ENCODE measurements at places on chromosomes 3 and 15.

- DNase-seq: no peak
Measured at GRCh38 chr15:33074942-33075341, 119.6 kb downstream of the FMN1 start.

DNA sequence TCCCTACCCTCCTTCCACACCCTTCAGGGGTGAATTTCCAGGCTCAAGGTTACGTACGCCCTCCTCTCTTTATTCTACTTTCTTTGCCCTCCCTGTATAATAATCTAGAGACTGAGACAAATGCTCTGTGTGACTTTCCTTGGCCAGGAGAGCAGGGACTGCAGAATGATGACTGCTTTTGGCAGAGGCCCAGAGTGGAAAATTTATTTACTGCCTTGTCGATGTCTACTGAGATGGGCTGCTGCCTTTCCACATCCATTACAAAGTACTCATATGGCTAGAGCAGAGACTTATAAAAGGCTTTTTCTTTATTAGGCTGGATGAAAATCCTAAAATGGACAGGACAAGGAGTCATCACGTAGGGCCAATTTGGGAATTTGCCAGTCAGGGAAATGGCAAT, 576.2 kb downstream of the TUSC7 start:
- no peak for DNase-seq

GRCh38 chr15:77017091-77017660, 22.2 kb downstream of the PSTPIP1 start:
- DNase-seq: no peak

GRCh38 chr3:8622873-8623691, 21.5 kb downstream of the SSUH2 start:
- DNase-seq: no peak

DNA sequence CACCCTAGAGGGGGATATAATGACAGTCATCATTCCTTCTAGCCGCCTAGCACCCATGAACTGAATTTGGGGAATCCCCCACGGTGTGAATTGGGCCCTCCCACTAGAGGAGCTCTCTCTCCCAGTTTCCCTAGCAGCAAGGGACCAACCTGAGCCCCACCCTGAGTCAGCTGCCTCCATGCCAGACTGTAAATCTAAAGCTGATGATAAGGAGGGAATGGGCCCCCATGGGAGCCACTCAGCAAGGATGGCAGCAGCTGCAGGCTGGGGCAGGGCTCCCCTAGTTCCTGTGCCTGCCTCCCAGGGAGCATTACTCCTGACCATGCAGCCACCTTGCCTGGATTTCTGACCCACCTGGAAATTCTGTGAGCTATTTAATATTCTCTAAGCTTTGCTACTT, 57.0 kb upstream of the PXYLP1 start:
- no peak for DNase-seq

DNA sequence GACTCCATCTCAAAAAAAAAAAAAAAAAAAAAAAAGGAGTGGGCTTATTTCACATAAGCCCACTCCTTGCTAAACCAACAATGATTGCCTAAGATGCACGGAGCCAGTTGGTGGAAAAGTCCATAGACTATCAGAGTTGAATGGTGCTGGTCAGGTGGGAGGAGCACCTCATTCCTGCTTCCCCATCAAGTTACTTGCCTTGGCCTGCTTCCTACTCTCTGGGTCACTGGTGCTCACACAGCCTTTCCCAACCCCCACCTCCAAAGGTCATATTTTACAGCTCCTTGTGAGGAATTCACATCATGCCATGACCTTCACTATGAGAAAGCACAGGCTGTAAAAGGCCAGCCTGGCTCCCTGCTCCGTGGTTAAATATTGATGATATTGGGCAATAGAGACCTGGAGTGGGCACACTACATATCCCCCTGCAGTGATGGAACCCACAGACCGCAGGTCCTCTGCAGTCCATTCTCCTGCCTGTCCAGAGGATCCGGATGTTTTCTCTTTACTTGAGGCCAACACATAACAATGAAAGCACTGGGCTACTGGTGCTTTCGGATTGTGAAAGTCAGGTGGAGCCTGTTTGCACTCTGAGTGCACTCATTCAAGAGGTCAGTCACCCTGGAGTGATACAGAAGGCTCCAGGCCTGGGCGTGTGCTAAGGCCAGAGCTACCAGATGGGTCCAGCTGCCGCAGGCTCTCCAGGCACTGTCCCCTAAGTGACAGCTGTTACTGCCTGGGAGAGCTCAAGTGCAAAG, at the start of gene SLC51B:
Gene SLC51B (plus strand): TSS at position 664 of the 758 bp plus-strand sequence. CDS start 4,618 bp downstream, outside the sequence.
- no peak for DNase-seq

- no peak for DNase-seq
Measured at GRCh38 chr3:171936191-171936841, 93.2 kb downstream of the TMEM212 start.

- no peak for DNase-seq
Measured at GRCh38 chr3:135161425-135161824, 366.4 kb downstream of the EPHB1 start.

DNA sequence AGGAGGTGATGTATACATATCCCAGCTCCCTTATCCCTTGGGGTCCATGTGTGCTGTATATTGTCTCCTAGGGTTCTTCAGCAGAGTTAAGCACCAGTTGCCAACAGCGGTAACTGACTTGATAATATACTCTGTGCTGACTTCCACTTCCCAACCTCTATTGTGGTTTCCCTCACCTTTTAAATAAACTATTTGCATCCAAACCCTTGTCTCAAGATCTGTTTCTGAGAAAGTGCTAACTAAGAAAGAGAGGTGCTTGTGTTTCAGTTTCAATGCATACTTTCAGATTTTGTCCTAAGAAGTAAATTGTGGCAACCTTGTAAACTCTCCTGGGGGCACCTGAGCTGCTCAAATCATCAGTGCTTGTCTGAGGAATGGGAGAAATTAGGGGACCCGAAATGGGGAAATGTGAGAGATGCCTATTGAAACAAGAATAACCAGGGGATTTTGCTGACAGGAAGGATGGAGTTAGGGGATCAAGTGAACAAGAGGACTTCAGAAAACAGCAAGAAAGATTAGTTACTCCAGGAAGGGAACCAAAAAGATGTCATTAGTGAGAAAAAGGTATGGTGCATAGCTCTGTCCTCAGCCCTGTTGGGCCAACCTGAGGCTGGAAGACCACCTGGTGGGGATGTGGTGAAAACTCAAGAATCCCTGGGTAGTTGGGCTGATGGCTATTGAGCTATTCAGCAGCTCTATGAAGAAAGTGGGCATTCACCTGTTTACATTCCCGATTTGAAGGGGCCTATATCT, 50.9 kb upstream of the MRPL3 start:
- DNase-seq: no peak

DNA sequence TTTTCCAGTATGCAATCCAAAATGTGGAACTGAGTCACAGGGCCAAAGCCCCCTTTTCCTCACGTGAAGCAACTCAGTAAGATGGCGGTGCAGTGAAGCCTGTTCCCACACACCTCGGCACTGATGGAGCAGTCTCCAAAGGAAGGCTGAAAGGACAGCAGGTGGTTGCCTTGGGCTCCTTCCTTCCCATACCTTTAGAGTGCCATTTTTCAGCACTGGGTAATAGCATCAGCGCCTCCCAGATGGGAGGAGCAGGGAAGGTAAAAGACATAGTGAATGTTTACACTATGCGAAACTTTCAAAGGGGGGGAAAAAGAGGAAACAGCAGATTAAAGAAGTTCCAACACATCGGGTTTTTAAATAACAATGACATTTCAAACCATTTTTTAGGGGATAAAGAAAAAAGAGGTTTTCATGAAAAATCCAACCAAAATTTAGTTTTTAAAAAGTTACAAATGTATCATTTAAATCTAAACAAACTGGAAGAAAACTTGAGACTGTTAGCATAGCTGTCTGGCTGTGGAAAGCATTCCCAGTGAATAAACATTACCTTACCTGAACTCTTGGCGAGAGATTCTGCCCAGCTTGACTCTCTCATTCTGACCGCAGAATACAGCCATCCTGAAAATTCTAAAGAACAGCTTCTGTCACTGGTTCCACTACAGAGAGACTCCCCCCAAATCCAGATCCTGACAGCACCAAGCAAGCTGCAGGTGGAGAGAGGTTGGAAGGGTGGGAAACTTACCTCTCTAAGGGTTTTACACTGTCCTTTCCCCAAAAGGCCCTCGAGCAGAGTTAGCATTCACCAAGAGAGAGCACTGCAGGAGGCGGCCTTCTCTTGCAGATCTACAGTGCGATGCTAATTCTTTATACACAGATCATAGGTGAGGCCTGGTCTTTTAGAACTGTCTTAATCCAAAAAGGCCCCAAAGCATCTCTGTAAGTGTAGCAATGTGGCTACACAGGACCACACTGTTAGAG, 32.6 kb downstream of the ABCC5 start:
- no peak for DNase-seq

- no peak for DNase-seq
Measured at GRCh38 chr3:27185231-27185989, 183.8 kb downstream of the NEK10 start.

DNA sequence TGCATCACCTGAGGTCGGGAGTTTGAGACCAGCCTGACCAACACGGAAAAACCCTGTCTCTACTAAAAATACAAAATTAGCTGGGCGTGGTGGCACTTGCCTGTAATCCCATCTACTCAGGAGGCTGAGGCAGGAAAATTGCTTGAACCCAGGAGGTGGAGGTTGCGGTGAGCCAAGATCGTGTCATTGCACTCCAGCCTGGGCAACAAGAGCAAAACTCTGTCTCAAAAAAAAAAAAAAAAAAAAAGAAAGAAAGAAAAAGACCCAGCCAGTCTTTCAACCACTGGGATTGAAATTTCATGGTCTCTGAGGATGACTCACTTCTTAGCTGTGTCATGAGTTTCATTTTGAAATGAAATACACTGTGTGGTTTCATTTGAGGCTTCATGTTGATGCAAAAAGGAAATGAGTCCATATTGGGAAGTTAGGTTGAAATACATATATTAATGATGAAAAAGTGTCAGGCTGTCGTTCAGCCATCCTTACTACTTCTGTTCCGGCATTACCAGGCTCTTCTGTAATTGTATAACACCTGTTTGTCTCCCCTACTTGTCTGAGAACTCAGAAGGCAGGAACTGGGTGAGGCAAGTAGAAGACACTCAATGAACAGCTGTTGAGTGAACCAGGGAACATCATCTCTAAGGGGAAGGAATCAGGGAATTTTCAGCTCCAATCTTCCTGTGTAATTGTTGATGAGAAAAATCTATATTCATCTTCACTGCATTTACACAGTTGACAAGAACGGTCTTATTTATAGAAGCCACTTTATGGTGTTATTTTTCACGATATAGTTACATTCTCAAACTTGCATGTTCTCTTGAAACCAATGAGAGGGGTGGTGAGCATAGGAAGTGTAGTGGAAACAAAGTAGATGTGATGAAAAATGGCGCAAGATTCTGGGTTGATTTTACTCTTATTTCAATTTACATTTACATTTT, 87.4 kb downstream of the NFKBIZ start:
- DNase-seq: no peak

- no peak for DNase-seq
Measured at GRCh38 chr3:170726976-170727661, 141.2 kb upstream of the SLC7A14 start.

DNA sequence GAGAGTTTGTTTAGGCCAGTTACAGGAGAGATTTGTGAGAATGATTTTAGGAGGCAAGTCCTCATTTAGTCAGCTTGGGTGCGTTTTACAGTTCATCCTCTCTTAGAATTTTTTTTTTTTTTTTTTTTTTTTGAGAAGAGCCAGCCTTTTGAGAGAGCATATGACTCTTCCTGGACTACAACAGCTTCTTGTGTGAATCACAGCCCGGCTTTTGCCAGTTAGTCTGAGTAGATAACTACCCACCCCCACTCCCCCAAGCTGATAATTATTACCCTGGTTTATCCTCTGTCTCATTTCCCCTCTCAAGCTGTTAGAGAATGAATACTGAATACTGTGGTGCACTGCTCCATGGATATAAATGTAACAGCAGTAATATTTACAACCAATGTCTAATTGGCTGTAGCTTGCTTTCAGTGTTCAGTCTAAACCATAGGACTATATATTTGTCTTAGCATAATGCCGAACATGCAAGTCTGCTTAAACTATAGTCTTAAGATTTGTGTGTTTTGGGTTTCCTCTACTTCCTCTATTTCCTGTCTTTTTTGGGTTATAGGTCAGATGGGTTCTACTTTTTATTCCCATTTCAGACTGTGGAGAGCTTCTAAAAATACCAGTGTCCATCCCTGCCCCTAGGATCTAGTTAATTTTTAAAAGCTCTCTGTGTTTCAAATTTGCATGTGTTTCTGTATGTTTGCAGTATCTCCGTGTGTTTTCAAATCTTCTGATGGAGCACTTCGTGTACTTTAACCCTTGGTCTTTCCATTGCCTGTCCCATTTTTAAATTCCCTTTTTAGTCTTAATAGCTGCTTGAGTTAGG, 8.0 kb downstream of the CHD2 start:
- no peak for DNase-seq

DNA sequence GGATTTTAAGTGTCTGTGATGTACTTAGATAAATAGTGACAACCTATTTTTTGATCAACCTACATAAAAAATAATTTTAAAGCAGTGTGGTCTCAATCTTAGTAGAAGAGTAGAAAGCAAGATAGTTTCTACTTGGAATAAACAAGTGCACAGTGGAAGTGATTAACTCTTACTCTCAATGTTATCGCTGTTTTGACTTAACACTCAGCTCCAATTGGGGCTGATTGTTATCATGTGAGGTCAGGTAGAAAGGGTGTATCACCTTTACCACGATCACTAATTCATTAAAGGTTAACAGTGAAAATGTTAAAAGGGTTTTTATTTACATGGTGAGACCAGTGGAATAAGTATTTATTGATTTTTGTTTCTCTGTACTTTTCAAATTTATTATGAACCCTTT, 22.4 kb upstream of the APH1B start:
- no peak for DNase-seq

DNA sequence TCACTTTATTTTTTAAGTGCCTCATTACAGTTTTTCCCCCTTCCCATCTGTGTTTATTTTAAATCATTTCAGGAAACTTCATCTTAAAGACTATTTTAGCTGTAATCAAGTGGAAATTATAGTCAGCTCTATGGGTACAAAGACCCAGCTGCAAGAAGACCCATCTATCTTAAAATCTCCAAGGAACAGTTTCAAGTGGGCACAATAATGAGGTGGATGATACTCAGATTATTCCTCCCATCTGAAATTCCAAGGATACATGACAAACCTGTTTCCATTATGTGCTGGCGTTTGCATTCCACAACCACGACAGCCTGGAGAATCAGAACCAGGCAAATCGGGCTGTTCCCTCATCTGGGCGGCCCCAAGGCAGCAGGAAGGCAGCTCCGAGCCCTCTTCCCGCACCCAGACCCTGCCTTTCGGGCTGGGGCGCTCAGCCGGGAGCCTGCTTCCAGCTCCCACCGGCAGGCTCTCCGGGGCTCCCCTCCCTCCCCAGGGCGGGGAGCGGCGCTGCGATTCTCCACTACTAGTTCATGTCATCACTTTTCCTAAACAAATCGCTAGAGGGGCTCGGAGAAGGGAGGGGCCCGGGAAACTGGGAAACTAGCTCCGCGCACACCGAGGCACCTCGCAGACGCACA, at the start of gene MGLL:
Gene MGLL (minus strand): TSS at position 475 of the 641 bp plus-strand sequence. CDS start 197 bp downstream, at position 278.
- DNase-seq: no peak

- DNase-seq: peak; percentile 76
Measured at GRCh38 chr15:84658080-84658787, at the start of gene NMB. TSS of gene NMB (minus strand) at chr15:84658199. CDS start at chr15:84658152, 47 bp downstream.

GRCh38 chr15:44769521-44769920, 33.2 kb downstream of the TRIM69 start:
- DNase-seq: no peak
